ENCODE measurements at places on chromosomes 7 and 10. TPM values are rescaled to one million over a fixed set of nuclear protein-coding genes. Genes with fewer than 3 reads are reported as not detected.

Gene NPFFR1
- total RNA-seq, result not detected

Gene EVX1
- total RNA-seq, result 0.80 TPM

Gene TMEM229A
- total RNA-seq, result 10.9 TPM

DNA sequence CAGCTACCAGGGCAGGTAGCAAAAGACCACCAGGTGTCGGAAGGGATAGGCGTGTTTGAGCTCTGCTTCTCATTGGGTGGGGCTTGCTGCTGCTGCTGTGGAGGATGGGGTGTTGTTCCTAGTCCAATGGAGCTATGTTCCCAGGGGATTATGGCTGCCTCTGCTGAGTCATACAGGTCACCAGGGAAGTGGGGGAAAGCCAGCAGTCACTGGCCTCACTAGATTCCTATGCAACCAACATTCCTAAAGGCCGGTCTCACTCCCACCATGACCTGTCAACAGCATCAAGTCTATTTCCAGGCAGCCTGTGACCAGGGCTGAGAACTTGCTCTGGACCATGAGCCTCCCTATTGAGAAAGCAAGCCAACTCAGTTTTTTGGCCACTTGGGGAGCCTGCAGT, 1160.8 kb downstream of the REEP3 start:
- DNase-seq, result no peak

DNA sequence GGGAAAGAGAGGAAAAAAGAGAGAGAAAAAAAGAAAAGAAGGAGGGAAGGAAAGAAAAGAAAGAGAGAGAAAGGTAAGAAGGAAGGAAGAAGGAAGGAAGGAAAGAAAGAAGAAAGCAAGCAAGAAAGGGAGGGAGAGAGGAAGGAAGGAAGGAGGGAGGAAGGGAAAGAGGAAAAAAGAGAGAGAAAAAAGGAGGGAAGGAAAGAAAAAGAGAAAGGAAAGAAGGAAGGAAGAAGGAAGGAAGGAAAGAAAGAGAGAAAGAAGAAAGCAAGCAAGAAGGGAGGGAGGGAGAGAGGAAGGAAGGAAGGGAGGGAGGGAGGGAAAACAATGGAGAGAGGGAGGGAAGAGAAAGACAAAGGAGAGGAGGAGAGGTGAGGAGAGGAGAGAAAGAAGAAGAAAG, 135.3 kb downstream of the HECW1 start:
- no peak for DNase-seq

- no peak for DNase-seq
These were observed 83.1 kb upstream of the LYZL1 start for GRCh38 chr10:29205787-29206186.

GRCh38 chr7:87767827-87768226, 108.3 kb downstream of the SLC25A40 start:
- DNase-seq, result no peak

DNA sequence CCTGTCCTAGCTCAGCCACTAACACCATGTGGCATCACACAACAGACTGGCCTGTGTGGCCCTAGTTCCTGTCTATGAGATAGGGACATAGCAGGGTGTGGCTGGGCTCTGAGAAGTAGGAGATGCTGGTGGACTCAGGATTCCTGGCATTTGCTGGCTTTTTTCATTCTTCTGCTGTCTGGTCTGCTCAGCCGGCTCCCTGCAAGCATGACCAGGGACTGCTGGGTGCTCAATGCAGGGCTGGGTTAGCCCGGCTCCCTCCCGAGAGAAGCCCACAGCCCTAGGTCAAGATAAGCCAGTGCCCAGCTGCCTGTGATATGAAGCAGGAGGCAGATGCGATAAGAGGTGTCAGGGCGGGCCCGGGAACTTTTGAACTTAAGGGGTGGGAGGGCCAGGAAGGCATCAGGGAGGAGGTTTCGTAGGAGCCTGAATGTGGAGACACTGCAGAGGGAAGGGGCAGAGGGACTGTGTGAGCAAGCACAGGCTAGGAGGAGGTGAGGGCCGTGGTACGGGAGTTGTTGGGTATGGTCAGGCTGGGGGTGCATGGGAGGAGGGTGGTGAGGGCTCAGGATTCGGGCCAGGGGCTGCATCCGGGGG, 3.5 kb downstream of the AQP1 start:
- DNase-seq, result no peak

DNA sequence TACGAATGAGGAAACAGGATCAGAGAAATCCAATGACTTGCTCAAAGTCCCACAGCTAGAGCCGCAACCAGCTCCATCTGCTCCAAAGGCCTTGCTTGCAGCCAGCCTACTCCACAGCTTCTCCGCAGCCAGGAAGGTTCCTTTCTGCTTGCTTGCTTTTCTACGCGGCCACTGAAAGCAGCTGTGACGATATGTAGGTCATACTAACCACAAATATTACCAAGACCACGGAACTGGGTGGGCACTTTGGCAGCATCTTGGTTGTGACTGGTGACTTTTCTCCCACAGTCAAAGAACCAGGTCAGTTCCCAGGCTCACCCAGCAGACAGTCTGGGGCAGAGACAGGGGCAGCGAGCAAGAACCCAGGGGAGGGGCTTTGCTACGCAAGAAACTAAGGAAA, 86.4 kb downstream of the FAM53B start:
- DNase-seq, result no peak

GRCh38 chr10:74008212-74008731, 10.4 kb downstream of the VCL start:
- DNase-seq, result no peak

- no peak for DNase-seq
These were observed 15.1 kb downstream of the RNF216 start for GRCh38 chr7:5766321-5766761.

DNA sequence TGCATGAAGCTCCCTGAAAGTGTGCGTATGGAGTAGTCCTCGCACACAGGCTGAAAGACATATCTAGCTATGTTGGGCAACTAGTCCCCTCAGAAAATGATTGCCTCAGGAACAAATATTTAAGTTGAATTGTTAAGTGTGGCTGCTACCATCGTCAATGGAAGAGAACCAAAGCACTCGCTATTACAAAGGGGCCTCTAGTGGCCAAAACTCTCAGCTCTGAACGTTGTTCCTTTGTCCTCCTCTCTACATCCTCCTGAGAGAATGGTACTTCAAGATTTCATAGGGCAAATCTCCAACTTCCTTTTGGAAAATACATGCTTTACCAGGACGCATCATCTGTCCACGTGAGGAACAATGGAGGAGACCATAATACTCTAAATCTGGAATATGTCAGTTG, 209.9 kb downstream of the NRG3 start:
- no peak for DNase-seq

DNA sequence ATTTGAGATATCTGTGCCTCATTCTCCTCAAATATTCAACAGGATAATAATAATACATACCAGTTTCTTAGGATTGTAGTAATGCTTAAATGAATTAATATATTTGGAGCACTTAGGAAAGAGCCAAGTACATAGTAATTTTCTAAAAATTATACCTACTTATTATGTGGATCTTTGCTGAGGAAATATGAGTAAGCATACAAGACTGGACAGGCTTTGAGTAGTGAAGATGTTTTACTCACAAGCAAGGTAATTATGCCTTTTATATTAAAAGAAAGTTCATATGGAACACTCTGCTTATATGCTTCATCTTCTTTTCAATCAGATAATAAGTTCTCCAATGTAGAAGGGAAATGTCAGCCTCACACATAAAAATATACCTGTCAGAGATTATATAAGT, 337.5 kb upstream of the KAT6B start:
- DNase-seq, result no peak

GRCh38 chr7:226281-226895, 34.0 kb downstream of the FAM20C start:
- DNase-seq, result no peak
